ENCODE measurements at places on chromosomes 4 and X. TPM values are rescaled to one million over a fixed set of nuclear protein-coding genes. Genes with fewer than 3 reads are reported as not detected.

Gene IL2RG
- total RNA-seq = 1.5 TPM

Gene CDX4
- not detected for total RNA-seq

Gene PCDH10
- not detected for total RNA-seq

DNA sequence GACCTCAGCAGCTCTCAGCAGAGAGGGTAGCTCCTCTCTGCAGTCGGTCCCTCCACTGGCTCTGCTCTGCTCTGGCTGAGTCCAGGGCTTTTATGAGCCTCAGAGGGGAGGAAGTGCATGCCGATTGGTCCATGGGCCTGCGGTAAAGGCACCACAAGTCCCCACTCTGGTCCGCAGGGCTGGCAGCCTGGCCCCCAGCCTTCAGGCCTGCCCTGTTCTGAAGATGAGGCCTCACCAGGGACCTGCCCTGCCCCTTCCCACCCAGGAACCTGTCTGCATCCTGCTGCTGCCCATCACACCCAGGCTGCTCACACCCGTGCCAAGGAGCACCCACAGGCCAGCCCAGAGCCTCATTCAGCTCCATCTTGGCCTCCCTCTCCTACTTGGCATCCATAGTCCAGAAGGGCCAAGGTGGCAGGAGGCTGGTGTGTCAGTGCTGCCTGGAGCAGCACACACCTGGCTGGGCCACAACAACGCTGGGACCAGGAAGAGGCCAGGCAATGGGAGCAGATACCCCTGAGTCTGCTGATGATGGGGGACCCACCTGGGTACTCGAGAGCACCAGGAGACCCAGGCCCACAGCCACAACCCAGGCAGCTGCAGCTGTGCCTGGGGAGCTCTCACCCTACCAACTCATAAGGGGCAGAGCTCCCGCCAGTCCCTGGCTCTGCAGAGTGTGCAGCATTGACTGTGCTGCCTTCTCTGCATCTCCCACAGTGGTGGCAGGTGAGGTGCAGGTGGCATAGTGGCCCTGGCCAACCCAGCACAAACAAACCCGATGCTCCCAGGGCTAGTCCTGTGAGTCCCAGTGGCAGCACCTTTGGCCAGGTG lies 191.9 kb upstream of the NUDT6 start:
- no peak for DNase-seq

DNA sequence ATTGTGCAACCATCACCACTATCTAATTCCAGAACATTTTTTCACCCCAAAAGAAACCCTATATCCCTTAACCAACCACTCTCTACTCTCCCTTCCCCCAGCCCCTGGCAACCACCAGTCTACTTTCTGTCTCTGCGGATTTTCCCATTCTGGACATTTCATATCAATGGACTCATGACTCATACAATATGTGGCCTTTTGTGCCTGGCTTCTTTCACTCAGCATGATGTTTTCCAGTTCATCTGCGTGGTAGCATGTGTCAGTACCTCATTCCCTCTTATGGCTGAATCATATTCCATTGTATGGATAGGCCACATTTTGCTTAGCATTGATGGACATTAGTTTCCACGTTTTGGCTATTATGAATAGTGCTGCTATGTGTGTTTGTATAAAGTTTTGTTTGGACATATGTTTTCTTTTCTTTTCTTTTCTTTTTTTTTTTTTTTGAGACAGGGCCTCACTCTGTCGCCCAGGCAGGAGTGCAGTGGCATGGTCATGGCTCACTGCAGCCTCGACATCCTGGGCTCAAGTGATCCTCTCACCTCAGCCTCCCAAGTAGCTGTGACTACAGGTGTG lies 335.4 kb downstream of the BCOR start:
- peak; percentile 71 for DNase-seq

DNA sequence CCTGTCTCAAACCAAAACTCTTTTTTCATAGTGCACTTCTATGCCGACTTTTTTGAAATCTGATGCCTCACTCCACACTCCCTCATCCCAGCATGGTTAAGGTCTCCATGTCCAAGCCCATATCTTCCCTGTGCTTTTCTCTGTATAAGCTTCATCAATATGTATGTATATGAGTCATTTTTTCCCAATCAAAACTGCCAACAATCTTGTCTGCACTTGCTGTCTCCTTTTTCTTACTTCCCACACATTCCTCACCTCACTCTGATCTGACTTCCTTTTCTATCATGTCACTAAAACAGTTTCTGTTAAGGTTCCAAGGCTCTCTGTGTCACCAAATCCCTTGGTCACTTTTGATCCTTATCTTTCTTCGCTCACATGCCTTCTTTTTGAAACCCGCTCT lies 88.2 kb upstream of the GPR50 start:
- no peak for DNase-seq

DNA sequence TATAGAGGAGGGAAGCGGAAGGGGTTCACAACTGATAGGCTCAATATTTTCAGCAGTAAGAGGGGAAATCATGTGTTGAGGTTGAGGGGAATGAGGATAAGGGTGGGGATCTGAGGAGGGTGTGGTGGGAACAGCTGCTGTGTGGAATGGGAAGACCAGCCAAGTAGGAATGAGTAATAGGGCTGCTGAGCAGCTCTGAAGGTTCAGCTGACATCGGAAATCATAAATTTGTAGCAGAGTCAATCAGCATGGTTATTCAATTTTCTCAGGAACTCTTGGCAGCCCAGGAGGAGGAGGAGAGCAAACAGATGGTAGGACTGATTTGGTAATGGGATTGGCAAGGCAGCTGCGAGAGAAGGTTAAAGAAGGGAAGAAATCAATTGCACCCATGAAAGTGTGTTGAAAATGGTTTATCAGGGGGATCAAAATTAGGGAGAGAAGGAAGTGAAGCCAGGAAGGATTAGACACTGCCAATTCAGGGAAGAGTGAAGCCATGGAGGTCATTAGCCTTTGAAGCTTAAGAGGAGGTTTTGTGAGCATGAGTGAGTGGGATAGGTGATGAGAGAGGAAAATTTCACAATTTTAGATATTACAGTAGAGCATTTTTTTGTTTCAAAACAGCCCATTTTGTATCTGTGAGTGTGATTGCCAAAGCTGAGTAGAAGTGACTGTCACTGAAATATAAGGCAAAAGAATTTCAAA lies 82.6 kb downstream of the PCDH7 start:
- peak; percentile 62 for DNase-seq

Measured in MCF 10A (cell line).